ENCODE measurements at places on chromosomes 3 and 15.

GRCh38 chr3:12953201-12953995 lies 112.0 kb upstream of the RPL32 start:
- no peak for DNase-seq

DNA sequence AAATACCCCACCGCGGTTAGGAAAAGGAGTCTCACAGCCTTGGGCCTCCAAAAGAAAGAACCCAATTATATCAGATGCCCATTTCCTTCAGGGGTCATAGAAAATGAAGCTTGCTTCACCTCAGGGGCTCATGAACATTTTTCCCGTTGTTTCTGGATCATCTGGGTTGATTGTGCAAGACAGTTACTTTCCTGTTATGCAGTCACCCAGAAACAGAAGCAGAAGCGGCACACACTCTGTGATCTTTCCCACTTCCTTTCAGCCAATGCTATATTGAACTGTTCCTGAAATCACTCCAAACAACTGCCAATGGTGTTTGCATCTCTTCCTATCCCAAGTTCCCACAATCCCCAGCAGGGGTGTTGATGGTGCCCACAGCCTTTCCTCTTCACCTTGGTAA lies 295.6 kb upstream of the RASGRP1 start:
- DNase-seq, result no peak

- no peak for DNase-seq
These were observed 358.0 kb upstream of the CADM2 start for GRCh38 chr3:84600703-84601225.

- DNase-seq, result peak; percentile 14
These were observed at the start of gene FBXL2 for GRCh38 chr3:33277193-33277882. TSS of gene FBXL2 (plus strand) at chr3:33277442. CDS start at chr3:33277513, 71 bp downstream.

DNA sequence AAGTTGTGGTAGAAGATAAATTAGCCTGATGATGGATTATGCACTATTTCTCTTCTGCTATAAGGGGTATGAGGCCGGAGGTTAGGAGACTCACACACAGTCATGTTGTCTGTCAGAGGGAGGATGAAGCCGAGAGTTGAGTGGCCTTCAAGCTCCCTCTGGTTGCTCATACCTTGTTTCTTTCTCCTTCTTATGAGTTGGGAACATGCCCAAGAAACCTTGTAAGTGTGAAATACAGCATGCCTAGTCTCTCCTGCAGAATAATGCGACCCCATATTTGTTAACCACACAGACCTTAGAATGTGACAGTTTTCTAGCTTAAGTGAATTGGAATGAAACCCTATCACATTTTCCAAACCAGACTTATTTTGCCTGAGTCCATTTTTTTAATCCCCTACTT lies 366.7 kb downstream of the PTPRG start:
- DNase-seq, result no peak

DNA sequence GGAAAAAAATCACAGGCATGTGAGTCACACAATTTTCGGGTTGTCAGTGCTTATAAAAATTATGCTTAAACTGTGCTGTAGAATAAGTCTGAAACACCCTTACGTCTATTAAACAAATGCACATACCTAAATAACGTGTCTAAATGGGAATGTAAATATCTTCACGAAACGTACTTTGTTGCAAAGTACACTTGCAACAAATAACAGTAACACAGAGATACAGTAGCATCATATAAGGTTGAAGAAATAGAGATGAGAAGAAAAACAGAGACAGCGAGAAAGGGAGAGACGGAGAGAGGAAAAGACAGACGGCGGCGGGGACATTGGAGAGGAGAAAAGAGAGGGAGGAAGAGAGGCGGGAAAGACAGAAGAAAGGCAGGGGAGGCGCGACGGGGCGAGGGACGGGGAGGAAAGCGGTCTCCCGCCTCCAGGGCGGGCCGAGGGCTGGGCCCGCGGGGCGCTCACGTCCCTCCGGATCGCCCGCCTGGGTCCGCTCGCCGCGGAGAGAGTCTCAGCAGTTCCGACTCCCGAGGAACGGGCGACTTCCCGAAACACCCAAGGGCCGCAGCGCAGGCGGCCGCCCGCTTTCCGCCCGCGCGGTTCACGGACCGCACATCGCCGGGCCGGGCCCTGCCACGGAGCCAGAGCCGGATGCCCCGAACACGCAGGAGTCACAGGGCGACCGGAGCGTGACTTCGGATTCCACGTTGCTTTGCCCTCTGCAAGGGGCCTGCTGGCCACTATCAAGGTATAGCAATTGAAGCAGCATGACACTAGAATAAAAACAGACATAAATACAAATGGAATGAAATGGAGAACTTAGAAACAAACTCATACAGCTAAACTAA lies 153.4 kb downstream of the LMLN start:
- no peak for DNase-seq

GRCh38 chr3:184354121-184354728 lies 7.2 kb downstream of the CLCN2 start:
- DNase-seq, result peak; percentile 57

DNA sequence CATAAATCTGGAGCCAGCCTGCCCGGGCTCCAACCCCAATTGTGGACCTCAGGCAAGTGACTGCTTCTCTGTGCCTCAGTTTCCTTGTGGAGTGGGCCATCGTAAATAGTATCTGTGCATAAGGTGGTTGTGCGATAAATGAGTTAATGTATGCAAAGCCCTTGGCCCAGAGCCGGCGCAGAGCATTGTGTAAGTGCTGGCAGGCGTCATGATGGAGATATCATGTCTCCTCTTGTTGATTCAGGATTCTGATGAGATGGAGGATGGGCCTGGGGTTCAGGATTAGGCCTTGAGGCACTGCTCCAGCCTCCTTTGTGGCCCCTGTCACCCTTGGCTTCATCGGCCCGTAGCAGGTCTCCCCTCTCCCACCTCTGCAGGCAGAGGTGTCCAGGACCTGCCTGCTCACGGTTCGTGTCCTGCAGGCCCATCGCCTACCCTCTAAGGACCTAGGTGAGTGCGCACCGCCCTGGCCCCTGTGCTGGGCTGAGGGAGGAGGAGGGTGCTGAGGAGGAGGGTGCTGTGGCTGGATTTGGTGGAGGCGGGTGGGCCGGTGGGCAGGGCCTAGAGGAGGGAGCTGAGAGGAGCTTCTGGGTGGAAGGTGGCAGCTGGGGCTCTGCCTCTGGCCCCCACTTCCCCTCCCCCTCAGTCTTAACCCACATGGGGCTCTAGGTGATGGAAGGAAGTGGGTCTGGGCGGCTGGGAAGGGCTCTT lies 1.3 kb downstream of the PLA2G4B start:
- DNase-seq, result no peak

DNA sequence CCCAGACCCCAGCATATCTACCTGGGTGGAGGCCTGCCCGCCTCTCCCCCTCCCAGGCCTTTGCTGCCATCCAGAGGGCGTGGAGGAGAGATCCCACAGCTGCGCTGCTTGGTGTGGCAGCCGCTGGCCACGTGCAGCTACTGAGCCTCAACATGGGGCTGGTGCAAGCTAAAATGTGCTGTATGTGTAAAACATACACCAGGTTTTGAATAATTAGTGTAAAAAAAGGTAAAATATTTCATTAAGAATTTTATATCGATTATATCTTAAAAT lies 95.8 kb downstream of the SEC22A start:
- no peak for DNase-seq

GRCh38 chr3:3201611-3202010 lies 22.1 kb upstream of the CRBN start:
- no peak for DNase-seq

- no peak for DNase-seq
These were observed 184.4 kb downstream of the PEX5L start for GRCh38 chr3:179852142-179852905.

GRCh38 chr3:183904833-183905780 lies 20.4 kb upstream of the PARL start:
- DNase-seq, result no peak

DNA sequence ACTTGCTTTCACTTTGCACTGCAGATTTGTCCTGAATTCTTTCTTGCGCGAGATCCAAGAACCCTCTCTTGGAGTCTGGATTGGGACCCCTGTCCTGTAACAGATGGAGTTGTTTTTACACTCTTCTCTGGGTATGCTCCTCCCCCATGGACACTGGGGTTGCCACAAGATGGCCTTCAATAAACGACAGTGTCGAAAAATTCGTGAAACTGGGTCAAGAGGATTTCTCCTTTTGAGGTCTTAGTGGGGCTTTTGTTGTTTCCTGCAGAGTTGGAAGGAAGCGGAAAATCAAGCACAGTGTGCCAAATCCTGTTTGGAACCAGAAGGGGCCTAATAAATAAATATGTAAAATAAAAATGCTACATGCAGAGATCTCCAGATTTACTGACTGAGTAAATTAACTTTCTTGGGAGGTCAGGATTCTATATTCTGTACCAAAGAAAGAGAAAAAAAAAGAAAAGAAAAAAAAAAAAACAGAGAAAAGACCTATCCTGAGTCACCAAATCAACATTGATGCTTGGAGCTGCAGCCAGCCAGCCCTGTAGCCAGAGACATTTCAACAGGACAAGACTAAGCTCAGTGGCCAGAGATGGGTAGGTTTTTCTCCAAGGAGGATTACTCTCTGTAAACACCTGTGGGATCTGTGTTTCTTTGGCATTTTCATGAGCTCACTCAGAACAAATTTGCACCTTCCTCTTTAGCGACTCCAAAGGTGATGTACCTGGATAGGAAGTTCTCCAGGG lies 24.8 kb downstream of the CCDC80 start:
- DNase-seq, result no peak

DNA sequence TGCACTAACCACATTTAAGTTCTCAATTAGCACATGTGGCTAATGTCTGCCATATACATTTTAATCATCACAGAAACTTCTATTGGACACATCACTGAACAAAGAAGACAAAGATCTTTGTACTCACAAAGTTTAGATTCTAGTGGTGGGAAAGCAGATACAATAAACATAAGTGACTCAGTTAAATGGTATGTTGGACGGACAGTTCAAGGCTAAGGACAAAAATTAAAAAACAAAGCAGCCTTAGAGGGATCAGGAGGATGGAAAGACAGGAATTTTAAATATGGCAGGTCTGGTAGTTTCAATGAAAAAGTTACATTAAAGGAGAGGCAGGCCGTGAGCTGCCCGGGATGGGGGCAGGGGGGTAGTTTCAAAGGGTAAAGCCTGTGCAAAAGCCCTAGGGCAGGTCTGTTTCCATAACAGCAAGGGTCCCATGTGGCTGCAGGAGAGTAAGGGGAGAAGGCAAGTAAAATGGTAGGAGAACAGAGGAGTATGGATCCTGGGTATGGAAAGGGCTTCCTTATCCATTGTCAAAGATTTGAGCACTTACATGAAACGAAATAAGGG lies 220.7 kb downstream of the FHIT start:
- no peak for DNase-seq

GRCh38 chr3:59620325-59620724 lies 570.5 kb upstream of the CFAP20DC start:
- no peak for DNase-seq

GRCh38 chr15:55247311-55247710 lies 42.3 kb downstream of the RAB27A start:
- no peak for DNase-seq

DNA sequence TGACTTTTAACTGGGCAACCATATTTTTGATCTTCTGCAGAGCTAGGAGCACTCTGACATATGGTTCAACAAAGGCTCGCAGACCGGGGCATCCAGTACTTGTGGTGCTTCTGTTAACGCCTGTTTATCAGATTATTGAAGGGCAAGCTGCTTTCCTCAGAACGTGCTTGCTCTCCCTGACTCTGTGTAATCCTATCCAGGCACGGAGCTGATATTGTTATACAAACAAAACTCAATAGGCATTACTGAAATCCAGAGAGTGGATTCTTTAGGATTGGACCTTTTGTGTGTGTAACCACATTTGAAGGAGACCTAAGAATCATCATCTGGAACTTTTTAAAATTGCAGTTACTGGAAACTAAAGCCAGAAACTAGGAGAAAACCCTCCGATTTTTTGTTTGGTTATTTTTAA lies 246.5 kb downstream of the PTPRG start:
- no peak for DNase-seq

GRCh38 chr3:130658678-130659077 lies 88.0 kb downstream of the PIK3R4 start:
- no peak for DNase-seq

DNA sequence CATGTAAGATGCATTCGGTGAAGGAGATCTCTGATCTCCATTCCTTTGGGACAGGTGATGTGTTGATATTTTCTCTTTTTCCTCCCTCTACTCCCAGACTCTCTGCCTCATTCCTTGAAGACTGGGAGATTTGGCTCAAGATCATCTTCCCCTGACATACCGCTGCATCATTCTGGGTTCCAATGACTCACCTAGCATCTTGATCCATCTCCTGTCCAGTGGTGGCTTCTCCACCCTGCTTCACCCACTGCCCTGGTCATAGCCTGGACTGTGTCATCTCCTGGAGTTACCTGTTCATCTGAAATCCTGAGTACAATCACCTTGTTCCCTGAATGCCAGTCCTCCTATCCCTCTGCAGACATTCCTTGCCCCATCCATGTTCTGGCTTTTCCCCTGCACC lies 57.4 kb upstream of the TRAK1 start:
- DNase-seq, result no peak

- DNase-seq, result no peak
These were observed 36.0 kb downstream of the PHLDB2 start for GRCh38 chr3:111895071-111895470.

DNA sequence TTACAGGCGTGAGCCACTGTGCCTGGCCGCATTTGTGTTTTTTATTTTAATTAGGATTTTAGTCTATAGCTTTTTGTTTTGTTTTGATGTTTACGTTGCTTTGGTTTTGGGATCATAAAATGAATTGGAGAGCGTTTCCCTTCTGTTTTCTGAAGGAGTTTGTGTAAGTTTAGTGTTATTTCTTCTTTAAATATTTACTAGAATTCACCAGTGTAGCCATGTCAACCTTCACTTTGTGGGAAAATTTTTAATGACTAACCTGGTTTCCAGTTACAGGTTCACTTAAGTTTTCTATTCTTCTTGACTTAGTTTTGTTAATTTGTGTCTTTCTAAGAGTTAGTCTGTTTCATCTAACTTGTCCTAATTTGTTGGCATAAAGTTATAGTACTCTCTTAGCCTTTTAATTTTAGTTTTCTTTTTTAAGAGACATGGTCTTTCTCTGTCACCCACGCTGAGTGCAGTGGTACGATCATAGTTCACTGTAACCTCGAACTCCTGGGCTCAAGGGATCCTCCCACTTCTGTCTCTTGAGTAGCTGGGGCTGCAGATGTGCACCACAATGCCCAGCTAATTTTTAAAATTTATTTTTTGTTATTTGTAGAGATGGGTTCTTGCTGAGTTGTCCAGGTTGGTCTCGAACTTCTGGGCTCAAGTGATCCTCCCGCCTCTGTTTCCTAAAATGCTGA lies 61.0 kb downstream of the CHD2 start:
- DNase-seq, result no peak

GRCh38 chr15:92809880-92810361 lies 90.2 kb upstream of the CHD2 start:
- DNase-seq, result no peak

GRCh38 chr3:117019082-117019713 lies 309.6 kb downstream of the TUSC7 start:
- DNase-seq, result peak; percentile 3

Data from stimulated activated CD4-positive, alpha-beta T cell treated with anti-CD3 and anti-CD28 coated beads, Interleukin-12 subunit alpha, Interleukin-12 subunit beta, amount 100 ng/mL, for 24 hours (primary cell).